ENCODE measurements at places on chromosomes 7 and 10.

- peak; percentile 62 for DNase-seq
Measured at GRCh38 chr10:71748671-71749191, 24.6 kb downstream of the VSIR start.

DNA sequence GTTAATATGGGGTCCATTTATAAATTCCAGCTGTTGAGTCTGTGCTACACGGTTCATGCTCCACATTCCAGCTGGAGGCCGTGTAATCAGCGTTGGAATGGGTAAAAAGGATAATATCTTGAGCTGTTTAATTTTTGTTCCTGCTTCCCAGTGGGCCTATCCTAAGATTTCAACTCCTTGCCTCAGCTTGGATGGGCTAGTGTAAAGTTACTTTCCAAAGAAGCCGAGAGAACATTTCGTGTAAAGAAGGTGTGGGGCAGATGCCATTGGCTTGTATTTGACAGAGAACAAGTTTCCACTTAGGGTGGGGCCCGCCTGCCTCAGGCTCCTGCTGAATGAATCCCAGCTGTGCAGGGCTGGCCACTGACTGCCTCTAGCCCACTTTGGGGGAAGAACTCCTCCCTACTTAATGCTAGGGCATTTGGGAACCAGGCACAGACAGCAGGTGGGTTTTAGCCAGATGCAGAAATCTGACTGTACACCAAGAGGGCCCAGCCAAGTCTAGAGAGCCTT, 125.9 kb upstream of the LYZL2 start:
- DNase-seq = no peak

- no peak for DNase-seq
Measured at GRCh38 chr7:50309721-50310120, 5.2 kb downstream of the IKZF1 start.

DNA sequence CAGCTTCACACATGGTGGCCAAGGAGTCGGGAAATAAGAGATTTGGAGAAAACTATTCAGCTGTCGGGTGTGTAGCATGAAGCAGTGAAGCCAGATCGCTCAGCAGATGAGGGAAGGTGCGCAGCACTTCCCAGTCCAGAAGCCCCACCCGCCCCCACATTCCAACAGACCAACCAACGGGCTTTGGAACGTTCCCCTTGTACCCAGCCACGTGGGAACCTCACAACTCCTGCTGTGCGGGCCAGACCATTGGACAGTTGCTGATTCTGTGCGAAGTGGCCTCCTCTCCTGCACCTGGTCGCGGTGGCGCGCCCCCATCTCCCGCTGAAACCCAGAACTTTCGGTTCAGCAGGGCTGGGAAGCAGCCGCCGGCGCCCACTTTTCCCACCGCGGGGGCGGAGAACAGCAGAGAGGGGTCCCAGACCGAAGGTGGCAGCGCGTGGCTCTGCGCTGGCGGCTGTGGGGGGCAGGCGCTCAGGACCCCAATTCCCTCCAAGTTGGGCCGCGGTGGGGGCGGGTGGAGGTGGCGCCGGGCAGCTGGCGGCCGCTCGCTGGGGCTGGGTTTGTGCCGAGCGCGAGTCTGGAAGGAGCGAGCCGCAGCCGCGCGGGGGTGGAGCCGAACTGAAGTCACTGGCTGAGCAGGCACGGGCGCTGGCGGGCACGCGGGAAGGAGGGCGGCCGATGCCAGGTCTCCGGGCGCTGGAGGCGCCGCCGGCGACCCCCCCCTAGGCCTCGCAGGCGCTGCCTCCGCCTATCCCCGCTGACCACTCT, 1301.5 kb upstream of the SORCS1 start:
- no peak for DNase-seq

- no peak for DNase-seq
Measured at GRCh38 chr7:66140924-66141323, 26.3 kb downstream of the CRCP start.

- DNase-seq = no peak
Measured at GRCh38 chr7:87816389-87816788, 59.8 kb downstream of the SLC25A40 start.

DNA sequence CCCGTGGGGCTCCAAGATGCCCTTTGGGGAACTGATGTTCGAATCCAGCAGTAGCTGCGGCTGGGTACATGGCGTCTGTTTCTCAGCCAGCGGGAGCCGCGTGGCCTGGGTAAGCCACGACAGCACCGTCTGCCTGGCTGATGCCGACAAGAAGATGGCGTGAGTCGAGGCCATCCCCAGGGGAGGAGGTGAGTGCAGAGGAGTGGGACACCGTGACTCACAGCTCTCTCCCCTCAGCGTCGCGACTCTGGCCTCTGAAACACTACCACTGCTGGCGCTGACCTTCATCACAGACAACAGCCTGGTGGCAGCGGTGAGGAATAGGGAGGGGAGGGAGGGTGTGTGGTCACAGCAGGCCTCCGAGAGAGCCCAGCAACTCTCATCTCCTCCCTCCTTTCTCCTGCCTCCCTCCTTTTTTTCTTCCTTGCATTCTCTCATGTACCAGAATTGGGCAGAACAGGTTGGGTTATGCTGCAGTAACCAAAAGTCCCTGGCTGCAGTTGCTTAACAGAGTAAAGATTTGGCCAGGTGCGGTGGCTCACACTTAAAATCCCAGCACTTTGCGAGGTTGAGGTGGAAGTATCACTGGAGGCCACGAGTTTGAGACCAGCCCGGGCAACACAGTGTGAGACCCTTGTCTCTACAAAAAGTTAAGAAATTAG, 16.5 kb downstream of the ARPC1B start:
- no peak for DNase-seq

DNA sequence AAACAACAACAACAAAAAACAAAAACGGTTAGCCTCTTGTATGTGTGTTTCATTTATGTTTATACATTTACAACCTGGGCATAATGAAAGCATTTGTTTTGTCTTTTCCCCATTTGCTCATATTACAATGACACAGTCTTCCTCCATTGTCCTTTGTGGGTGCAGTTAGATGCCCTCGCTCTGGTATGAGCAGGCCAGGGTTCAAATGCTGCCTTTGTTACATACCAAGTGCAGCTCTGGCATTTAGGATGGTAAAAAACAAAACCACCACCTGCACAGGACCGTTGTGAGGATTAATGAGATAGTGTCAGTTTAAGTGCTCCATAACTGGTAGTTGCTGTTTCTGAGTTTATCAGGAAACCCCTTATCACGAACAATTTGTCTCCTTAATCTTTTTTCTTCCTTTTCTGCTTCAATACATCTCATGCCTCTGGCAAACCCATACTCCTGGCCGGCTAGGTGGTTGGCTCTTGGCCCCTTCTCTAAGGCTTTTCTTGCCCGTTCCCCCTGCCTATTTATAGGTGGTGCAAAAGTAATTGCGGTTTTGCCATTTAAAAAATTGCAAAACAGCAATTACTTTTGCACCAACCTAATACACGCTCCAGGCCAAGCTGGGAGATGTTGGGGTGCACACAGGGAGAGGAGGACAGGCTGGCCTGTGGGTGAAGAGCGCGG, 18.6 kb upstream of the TMEM225B start:
- no peak for DNase-seq

GRCh38 chr7:26166684-26167266, 14.8 kb downstream of the NFE2L3 start:
- no peak for DNase-seq

GRCh38 chr7:41911792-41912191, 208.9 kb upstream of the INHBA start:
- DNase-seq = no peak

- no peak for DNase-seq
Measured at GRCh38 chr7:99124236-99124635, 19.7 kb downstream of the SMURF1 start.

DNA sequence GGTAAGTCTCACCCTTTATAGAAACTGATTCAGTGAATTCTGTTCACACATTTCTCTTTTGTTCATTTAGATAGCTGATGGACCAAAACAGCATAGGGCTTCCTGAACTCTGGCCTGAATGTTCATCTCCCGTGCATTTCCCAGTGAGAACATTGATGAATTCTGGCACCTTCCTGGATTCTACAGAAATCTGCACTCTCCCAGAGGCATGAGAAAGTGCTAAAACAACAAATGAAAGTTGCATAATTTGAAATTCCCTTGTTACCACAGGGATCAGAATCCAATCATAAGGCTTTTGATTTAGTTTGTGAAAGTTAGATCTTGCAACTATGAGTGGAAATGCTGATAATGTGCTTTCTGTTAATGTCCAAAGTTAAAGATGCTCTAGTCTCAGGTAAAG, 29.7 kb upstream of the SCIN start:
- DNase-seq = no peak

DNA sequence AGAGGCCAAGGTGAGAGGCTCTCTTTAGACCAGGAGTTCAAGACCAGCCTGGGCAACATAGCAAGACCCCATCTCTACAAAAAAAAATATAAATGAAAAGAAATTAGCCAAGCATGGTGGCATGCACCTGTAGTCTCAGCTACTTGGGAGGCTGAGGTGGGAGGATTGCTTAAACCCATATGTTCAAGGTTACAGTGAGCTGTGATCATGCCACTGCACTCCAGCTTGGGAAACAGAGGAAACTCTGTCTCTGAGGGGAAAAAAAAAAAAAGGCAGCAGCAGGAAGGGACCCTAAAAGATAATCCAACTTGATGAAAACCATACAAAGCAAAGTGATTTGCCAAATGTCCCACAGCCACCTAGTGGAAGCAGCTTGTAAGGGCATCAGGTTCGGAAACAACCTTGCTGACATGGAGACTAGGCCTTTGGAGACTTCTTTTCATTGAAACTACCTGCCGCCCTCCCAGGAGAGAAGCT, 15.6 kb upstream of the PBLD start:
- peak; percentile 55 for DNase-seq

- no peak for DNase-seq
Measured at GRCh38 chr10:125721035-125721434, 1.5 kb downstream of the EDRF1 start.

GRCh38 chr7:85021101-85021704, 165.7 kb downstream of the SEMA3D start:
- DNase-seq = no peak

DNA sequence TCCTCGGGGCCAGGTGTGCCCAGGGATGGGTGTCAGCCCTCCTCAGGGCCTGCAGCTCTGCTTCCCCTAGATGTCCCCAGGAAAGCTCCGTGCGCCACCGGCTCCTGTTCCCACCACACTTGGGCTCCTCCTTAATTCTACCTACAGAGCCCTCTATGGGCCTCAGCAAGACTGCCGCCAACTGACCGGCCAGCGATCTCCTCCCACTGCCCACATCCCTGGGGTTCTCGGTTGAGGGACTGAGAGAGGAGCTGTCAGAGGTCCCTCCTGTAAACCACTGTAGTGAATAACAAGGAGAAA, 5.3 kb upstream of the LDB3 start:
- no peak for DNase-seq

Data from CD8-positive, alpha-beta memory T cell (primary cell).